ENCODE measurements at places on chromosomes 1 and 21. TPM values are rescaled to one million over a fixed set of nuclear protein-coding genes. Genes with fewer than 3 reads are reported as not detected.

The RGSL1 gene
- not detected for total RNA-seq

The TMOD4 gene
- total RNA-seq = 5.4 TPM

The PADI1 gene
- total RNA-seq = not detected

GRCh38 chr21:15164678-15165303, 100.0 kb upstream of the NRIP1 start:
- DNase-seq = no peak

- no peak for DNase-seq
Observed at GRCh38 chr1:246210756-246211155, 296.3 kb downstream of the SMYD3 start.

DNA sequence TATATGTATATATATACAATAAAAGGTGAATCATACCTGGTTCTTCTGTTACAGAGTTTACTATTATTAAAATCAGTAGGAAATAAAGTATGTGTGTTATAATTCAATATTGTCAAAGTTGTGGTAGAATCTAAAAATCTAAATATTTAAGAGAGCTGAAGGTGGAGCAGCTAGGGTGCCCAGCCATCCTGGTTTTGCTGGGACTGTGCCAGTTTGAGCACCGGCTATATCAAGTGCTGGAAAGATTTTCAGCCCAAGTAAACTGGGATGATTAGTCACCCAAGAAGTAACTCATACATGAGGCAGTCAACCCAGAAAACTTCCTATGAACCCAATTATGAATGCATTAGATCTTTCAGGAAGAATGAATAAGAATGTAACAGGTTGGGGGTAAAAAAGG, 16.9 kb upstream of the KRTAP19-5 start:
- no peak for DNase-seq

DNA sequence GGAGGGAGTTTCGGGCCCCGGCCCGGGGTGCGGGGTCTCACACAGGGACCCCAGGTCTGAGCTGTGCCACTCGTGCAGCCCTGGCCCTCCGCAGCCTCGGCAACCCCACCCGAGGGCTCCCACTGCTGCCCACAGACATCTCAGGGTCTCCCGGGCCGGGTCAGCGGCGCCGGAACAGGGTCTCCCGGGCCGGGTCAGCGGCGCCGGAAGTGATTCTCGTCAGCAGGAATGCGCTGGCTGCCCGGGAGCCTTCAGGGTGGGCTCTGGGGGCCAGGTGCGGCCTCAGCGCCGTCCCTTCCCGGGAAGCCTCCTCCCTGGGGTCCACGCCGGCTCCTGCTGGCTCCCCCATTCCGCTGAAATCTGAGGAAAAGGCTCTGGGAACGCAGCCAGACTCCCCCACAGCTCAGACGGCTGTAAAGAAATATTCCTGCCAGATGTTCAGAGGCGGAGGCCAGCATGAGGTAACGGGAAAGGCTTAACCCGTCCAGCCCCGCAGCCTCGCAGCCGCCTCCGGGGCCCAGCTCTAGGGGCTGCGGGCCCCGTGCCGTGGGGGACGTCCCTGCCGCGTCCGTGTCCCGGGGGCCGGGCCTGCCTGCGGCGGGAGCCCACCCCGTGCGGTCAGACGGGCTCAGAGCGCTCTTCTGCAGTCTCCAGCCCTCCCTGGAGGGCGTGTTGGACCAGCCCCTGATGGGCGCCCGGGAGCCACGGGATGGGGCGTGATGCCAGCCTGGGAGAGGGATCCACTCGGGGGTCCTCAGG, 8.7 kb upstream of the COL6A1 start:
- no peak for DNase-seq

GRCh38 chr1:222464841-222465210, 83.1 kb downstream of the HHIPL2 start:
- peak; percentile 73 for DNase-seq

DNA sequence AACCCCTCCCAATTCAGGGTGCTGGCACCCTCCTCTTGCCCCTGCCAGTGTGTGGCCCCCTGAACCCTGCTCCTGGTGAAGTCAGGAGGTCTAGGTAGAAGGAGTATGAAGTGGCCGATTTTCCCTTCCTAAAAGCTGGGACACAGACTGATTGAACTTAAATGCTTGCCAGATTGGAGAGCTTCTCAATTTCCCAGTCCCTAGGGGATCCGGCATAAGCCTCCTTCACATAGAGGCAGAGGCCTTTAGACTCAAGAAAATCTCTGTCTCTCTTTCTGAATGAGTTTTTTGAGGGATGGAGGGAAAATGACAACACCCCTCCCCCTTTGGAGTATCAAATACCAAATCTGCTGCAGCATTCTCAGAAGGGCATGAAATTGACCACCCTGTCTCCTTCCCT, 51.5 kb downstream of the SYT2 start:
- no peak for DNase-seq

GRCh38 chr1:191346381-191346780, 811.9 kb upstream of the RGS18 start:
- DNase-seq = no peak

- no peak for DNase-seq
Observed at GRCh38 chr1:201570886-201571624, 32.1 kb downstream of the NAV1 start.

DNA sequence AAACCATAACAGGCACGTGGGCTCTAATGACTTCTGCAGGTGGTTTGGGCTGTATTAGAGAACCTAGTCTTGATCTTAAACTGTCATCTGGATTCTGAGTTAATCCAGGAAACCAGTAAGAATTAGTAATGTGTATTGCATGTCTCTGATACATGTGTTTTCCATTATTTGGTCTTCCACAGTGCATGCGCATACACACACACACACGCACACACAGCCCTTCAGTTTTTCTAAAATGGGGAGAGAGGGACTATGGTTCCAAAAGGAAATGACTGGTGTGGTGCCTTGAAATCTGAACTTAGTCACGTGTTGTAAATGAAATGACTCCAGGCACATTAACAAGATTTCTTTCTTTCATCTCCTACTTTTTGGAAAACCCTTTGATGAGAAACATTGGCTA, 67.6 kb downstream of the OLFML2B start:
- no peak for DNase-seq

GRCh38 chr1:230215031-230215430, 148.0 kb downstream of the GALNT2 start:
- DNase-seq = no peak

DNA sequence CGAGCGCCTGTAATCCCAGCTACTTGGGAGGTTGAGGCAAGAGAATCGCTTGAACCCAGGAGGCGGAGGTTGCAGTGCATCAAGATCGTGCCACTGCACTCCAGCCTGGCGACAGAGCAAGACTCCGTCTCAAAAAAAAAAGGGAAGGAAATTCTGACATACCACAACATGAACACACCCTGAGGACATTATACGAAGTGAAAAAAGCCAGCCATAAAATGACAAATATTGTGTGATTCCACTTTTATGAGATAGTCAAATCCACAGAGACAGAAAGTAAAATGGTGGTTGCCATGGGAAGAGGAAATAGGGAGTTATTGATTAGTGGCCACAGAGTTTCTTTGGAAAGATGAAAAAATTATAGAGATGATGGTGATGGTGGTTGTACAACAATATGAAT, 41.7 kb downstream of the EVI5 start:
- DNase-seq = no peak

- DNase-seq = no peak
Observed at GRCh38 chr1:114770989-114771388, 9.5 kb downstream of the SIKE1 start.

- DNase-seq = no peak
Observed at GRCh38 chr1:200741551-200742207, 3.0 kb downstream of the CAMSAP2 start.

DNA sequence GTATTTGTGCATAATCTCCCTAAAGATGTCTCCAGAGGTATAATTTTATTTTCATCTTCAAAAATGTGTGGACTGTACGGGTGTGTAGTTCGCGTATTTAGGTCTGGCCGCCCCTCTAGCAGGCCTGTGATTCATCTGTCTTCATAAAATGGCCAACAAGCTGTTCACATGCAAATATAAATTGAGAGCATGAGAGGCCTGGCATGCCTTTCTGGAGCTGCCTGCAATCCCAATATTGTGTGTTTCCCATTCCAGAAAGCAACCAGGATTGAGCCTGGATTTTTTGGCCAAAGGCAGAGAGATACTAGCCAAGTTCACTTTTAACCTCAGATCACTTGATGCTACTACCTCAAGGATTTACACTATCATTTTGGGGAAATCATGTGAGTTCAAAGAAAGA, 197.2 kb downstream of the NFIA start:
- no peak for DNase-seq

DNA sequence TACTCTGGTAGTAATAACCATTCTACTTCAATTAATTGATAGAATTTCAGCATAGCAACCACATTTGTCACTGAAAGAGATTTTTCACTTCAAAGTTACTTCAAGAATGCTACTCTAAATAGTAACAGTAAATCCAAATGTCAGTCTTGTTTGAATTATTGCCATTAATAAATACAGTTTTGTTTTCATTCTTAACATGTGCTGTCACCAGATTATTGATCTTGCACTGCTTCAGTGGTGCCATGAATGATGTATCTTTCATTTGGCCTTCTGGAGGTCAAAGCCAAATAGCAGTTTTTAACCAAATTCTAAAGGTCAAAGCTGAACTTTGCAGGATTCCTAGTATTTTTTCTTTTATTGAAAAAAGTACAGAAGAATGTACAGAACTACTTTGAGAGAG, 199.5 kb downstream of the PATJ start:
- no peak for DNase-seq

DNA sequence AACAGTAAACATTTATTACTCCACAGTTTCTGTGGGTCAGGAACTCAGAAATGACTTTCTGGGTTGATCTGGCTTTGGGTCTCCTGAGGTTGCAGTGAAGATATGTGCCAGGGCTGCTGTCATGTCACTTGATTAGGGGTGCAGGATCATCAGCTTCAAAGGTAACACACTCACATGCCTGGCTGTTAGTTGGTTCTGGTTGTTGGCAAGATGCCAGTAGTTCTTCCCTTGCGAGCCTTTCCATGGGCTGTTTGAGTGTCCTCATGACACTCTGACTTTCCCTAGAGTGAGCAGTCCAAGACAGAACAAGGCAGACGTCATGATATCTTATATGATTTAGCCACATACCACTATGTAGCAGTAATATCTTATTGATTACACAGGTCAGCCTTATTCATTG, 1.8 kb downstream of the SWT1 start:
- no peak for DNase-seq

DNA sequence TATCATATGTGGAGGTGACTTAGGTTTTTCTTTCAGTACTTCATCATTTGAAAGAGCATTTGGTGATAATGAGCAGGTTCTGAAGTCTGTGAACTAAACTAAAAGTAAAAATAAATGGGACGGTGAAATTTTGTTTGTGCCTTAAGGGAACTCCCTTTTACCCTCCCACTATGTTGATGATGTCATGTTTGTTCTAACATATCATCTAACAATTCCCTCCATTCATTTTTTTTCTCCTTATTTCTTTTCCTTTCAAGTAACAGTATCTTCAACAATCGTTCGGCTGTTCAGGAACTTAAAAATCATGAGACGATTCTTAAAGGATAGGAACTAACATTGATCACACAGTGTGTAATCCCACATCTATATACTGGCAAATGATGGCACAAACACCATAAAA, 30.0 kb upstream of the IRF2BP2 start:
- DNase-seq = no peak
